ENCODE measurements at places on chromosomes 4 and X. TPM values are rescaled to one million over a fixed set of nuclear protein-coding genes. Genes with fewer than 3 reads are reported as not detected.

UGT2A3 gene
- 97.2 TPM for total RNA-seq

ETDB gene
- total RNA-seq: not detected

PPP1R2C gene
- not detected for total RNA-seq

GDPD2 gene
- not detected for total RNA-seq

CXCL3 gene
- total RNA-seq: 0.13 TPM

CT47B1 gene
- total RNA-seq: not detected

PGAM4 gene
- not detected for total RNA-seq

ASB11 gene
- not detected for total RNA-seq

CLCN4 gene
- total RNA-seq: 2.6 TPM

GLUD2 gene
- total RNA-seq: 8.0 TPM

GRCh38 chr4:10625131-10625530 lies 59.4 kb downstream of the CLNK start:
- H3K27me3 ChIP-seq: peaks cover 3% of the 10 kb centered on the region
- H3K4me1 ChIP-seq: peaks cover 9% of the 10 kb centered on the region
- no peak overlapping the region for H3K27ac ChIP-seq
- peak; percentile 2 for DNase-seq

DNA sequence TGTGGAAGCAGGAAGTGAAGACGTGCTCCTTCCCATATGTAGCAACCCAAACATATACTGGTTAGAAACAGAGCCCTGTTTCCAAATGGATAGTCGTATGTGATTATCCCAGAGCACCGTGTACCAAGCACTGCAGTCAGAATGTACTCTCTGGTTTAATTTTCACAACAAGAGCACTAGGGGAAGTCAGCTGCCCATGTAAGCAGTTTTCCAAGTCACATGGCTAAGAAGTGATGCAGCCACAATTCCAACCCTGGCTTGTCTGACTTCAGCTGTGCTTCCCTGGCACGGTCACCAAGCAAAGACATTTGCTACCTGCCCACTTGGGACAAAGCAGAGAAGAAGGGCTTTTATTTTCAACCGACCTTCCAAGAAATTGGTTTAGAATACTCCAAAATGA lies 28.2 kb upstream of the CEP135 start:
- H3K36me3 ChIP-seq: no peaks in the 10 kb centered on the region
- H3K4me1 ChIP-seq: no peaks in the 10 kb centered on the region
- no peak for DNase-seq
- no peaks in the 10 kb centered on the region for H3K27me3 ChIP-seq

- H3K36me3 ChIP-seq: no peaks in the 10 kb centered on the region
- H3K27me3 ChIP-seq: no peaks in the 10 kb centered on the region
- no peak overlapping the region for H3K27ac ChIP-seq
- DNase-seq: no peak
- peaks cover 5% of the 10 kb centered on the region for H3K4me1 ChIP-seq
Measured at GRCh38 chrX:124720532-124720931, 374.2 kb downstream of the SH2D1A start.

GRCh38 chrX:34341258-34341657 lies 209.1 kb upstream of the FAM47A start:
- no peaks in the 10 kb centered on the region for H3K27me3 ChIP-seq
- no peaks in the 10 kb centered on the region for H3K4me1 ChIP-seq
- H3K27ac ChIP-seq: no peak overlapping the region
- no peaks in the 10 kb centered on the region for H3K36me3 ChIP-seq
- no peak for DNase-seq

- H3K36me3 ChIP-seq: no peaks in the 10 kb centered on the region
- H3K4me3 ChIP-seq: no peak overlapping the region
- peaks cover 20% of the 10 kb centered on the region for H3K4me1 ChIP-seq
- no peak overlapping the region for H3K27ac ChIP-seq
- H3K27me3 ChIP-seq: peaks cover 23% of the 10 kb centered on the region
Measured at GRCh38 chr4:74203467-74203866, 45.5 kb downstream of the MTHFD2L start.

DNA sequence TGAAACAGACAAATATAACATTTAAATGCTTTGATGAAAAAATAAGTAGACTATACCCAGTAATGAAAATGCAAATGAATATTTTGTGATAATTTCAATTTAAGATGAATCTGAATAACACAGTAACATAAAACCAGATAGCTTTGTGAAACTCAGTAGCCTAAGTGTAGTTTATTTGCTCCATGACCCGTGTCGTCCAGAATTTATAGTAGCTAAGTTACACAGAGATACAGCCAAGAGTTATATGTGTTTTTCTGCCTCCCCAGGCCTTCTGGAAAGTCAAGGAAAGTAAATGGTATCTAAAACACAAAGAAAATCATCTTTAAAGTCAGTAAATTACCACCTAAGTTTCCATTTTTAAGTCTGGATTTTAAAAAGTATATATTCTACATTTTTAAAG lies 26.7 kb downstream of the HPGD start:
- no peak for DNase-seq
- H3K27me3 ChIP-seq: no peaks in the 10 kb centered on the region
- H3K27ac ChIP-seq: no peak overlapping the region
- H3K4me1 ChIP-seq: no peaks in the 10 kb centered on the region
- no peak overlapping the region for H3K4me3 ChIP-seq
- H3K36me3 ChIP-seq: no peaks in the 10 kb centered on the region

DNA sequence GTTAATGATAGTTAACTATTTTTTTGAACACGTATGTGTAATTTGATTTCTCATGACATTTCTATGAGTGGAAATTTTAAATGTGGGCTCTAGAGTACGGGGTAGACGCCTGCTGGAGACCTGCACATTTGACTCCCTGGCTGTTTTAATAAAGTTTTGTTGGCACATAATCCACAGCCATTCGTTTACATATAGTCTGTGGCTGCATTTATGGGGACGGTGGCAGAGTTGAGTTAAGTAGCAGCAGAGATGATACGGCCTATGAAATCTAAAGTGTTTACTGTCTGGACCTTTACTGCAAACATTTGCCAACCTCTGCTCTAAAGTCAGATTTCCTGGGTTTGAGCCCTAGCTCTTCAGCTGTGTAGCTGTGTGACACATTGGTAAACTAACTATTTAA lies 118.8 kb downstream of the CHRNA9 start:
- no peaks in the 10 kb centered on the region for H3K27me3 ChIP-seq
- no peak overlapping the region for H3K4me3 ChIP-seq
- H3K27ac ChIP-seq: no peak overlapping the region

DNA sequence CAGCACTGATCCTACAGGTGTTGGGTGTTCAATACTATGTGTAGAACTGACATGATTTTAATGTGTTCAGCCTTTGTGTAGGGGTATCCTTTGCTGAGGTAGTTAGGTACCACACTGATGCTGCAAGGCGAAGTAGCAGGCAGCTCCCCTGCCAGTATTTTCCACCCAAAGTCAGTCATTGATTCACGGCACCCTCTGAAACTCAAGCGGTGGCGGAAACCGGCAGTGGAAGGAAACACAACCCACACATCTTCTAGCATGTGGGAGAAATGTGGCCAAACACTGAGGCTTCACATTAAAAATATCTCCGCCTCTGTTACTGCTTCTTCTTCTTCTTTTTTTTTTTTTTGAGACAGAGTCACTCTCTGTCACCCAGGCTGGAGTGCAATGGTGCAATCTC lies 126.3 kb downstream of the AASDH start:
- H3K27ac ChIP-seq: no peak overlapping the region
- no peaks in the 10 kb centered on the region for H3K27me3 ChIP-seq
- H3K4me1 ChIP-seq: no peaks in the 10 kb centered on the region

GRCh38 chr4:38099020-38099600 lies 138.9 kb downstream of the PTTG2 start:
- DNase-seq: no peak
- H3K36me3 ChIP-seq: peaks cover 2% of the 10 kb centered on the region
- H3K27me3 ChIP-seq: no peaks in the 10 kb centered on the region
- no peak overlapping the region for H3K27ac ChIP-seq

- H3K36me3 ChIP-seq: peaks cover 12% of the 10 kb centered on the region
- no peak for DNase-seq
- no peaks in the 10 kb centered on the region for H3K27me3 ChIP-seq
- no peak overlapping the region for H3K4me3 ChIP-seq
- no peak overlapping the region for H3K27ac ChIP-seq
Measured at GRCh38 chr4:119506806-119507205, 121.8 kb downstream of the PDE5A start.

- H3K27me3 ChIP-seq: no peaks in the 10 kb centered on the region
- H3K4me3 ChIP-seq: no peak overlapping the region
- H3K36me3 ChIP-seq: no peaks in the 10 kb centered on the region
- DNase-seq: no peak
- no peak overlapping the region for H3K27ac ChIP-seq
Measured at GRCh38 chrX:144327495-144327894, 443.6 kb downstream of the UBE2NL start.

DNA sequence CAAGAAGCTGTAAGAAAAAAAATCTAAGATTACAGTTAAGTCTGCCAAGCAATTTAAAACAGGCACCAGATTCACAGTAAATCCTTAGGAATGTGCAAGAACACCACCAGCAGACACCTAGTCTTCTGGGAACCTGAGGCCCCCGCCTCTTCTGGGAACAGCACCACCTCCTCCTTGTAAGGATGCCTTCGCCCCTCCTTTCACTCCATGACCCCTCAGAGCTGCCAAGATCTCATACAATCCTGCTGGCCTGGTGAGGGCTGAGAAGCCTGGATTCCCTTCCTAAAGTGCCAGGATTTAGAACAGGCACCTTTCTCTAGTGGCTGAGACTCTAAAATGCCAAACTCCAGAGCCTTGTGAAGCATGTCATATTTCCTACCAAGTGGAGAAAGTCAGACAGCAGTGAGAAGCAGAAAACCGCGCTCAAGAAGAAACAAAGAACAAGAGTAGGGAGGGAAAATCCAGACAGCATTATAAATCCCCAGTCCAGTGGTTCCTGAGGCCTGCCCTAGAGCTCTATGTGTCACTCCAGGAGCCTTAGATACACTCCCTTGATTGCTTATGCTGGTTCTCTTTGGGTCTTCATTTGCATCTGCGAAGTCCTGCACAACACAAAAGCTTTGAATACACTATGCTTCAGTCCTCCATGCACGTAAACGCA lies 166.4 kb downstream of the TSPAN5 start:
- no peaks in the 10 kb centered on the region for H3K27me3 ChIP-seq
- H3K27ac ChIP-seq: no peak overlapping the region
- no peaks in the 10 kb centered on the region for H3K4me1 ChIP-seq
- DNase-seq: no peak
- H3K4me3 ChIP-seq: no peak overlapping the region
- no peaks in the 10 kb centered on the region for H3K36me3 ChIP-seq

DNA sequence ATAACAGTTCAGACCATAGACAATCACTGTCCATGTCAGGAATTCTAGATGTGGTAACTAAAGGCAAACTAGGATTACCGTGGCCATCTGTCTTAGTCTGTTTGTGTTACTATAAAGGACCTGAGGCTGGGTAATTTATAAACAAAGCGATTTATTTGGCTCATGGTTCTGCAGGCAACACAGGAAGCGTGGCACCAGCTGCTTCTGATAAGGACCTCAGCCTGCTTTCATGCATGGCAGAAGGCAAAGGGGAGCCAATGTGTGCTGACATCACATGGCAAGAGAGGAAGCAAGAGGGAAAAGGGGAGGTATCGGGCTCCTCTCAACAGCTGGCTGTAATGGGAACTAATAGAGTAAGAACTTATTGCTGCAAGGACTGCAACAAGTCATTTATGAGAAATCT lies 376.7 kb downstream of the GPM6A start:
- H3K27me3 ChIP-seq: no peaks in the 10 kb centered on the region
- H3K4me1 ChIP-seq: no peaks in the 10 kb centered on the region
- H3K36me3 ChIP-seq: no peaks in the 10 kb centered on the region

- no peaks in the 10 kb centered on the region for H3K36me3 ChIP-seq
- H3K4me3 ChIP-seq: no peak overlapping the region
- no peaks in the 10 kb centered on the region for H3K27me3 ChIP-seq
- DNase-seq: no peak
- H3K4me1 ChIP-seq: no peaks in the 10 kb centered on the region
Measured at GRCh38 chr4:40649321-40649720, 19.7 kb upstream of the RBM47 start.

GRCh38 chr4:39050590-39050989 lies 11.4 kb upstream of the KLHL5 start:
- no peak overlapping the region for H3K4me3 ChIP-seq
- H3K4me1 ChIP-seq: peaks cover 40% of the 10 kb centered on the region
- H3K27ac ChIP-seq: no peak overlapping the region

DNA sequence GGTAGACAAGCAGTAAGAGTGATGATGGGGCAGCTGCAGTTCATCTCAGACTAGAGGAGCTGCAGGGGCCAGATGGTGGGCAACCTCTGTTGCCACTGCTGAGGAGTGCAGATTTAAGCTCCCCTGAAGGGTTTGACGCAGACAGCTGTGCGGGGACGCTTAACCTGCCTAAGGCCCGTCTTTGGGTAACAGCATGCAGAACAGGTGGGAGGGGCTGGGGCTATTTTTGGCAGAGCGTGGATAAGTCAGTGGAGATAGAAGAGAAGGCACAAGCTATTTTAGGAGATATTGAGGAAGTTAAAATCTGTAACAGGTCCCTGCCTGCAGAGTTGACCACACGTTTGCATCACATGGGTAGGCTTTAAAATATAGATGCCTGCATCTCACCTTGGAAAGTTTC lies 10.5 kb downstream of the CD99 start:
- DNase-seq: no peak
- H3K4me3 ChIP-seq: no peak overlapping the region
- no peaks in the 10 kb centered on the region for H3K27me3 ChIP-seq
- H3K36me3 ChIP-seq: peaks cover 5% of the 10 kb centered on the region
- H3K4me1 ChIP-seq: no peaks in the 10 kb centered on the region

GRCh38 chrX:119942831-119943184 lies 743 bp downstream of the NKAP start:
- H3K4me3 ChIP-seq: peak overlapping the region; percentile 85
- H3K4me1 ChIP-seq: peaks cover 12% of the 10 kb centered on the region
- H3K36me3 ChIP-seq: no peaks in the 10 kb centered on the region
- peak overlapping the region; percentile 89 for H3K27ac ChIP-seq

- H3K27me3 ChIP-seq: no peaks in the 10 kb centered on the region
- H3K4me3 ChIP-seq: no peak overlapping the region
- H3K36me3 ChIP-seq: no peaks in the 10 kb centered on the region
- H3K4me1 ChIP-seq: no peaks in the 10 kb centered on the region
Measured at GRCh38 chrX:115060013-115060412, 42.6 kb upstream of the IL13RA2 start.

GRCh38 chr4:8940792-8941491 lies 69.3 kb upstream of the HMX1 start:
- no peak overlapping the region for H3K27ac ChIP-seq
- DNase-seq: peak; percentile 10
- H3K4me1 ChIP-seq: no peaks in the 10 kb centered on the region
- H3K27me3 ChIP-seq: peaks cover 7% of the 10 kb centered on the region
- H3K4me3 ChIP-seq: no peak overlapping the region

- DNase-seq: peak; percentile 65
- no peaks in the 10 kb centered on the region for H3K36me3 ChIP-seq
Measured at GRCh38 chrX:1491851-1492349, 39.2 kb upstream of the ASMTL start.

GRCh38 chrX:153857348-153857903 lies 27.1 kb upstream of the PDZD4 start:
- no peak overlapping the region for H3K27ac ChIP-seq
- H3K4me3 ChIP-seq: no peak overlapping the region
- H3K36me3 ChIP-seq: no peaks in the 10 kb centered on the region
- H3K4me1 ChIP-seq: no peaks in the 10 kb centered on the region

DNA sequence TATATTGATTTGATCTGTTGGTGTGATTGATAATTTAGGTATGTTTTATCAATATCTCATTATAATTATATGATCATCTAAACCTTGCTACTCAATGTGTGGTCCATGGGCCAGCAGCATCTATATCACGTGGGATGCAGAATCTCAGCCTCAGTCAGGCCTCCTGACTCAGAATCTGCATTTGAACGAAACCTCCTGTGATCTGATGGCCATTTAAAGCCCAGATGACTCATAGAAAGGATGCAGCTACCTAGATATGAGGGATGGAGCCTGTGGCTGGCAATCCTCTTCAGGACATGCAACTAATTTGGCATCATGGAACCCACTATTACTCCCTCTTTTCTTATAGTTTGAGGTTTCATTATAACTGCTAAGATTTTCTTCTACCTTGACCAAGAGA lies 11.3 kb upstream of the CHRNA9 start:
- H3K36me3 ChIP-seq: no peaks in the 10 kb centered on the region
- H3K4me1 ChIP-seq: no peaks in the 10 kb centered on the region
- no peaks in the 10 kb centered on the region for H3K27me3 ChIP-seq
- H3K27ac ChIP-seq: no peak overlapping the region
